ENCODE measurements at places on chromosomes 1 and 21. TPM values are rescaled to one million over a fixed set of nuclear protein-coding genes. Genes with fewer than 3 reads are reported as not detected.

- no peak overlapping the region for H3K27ac ChIP-seq
- no peak for DNase-seq
- no peak overlapping the region for H3K4me3 ChIP-seq
- H3K4me1 ChIP-seq, result no peaks in the 10 kb centered on the region
- no peaks in the 10 kb centered on the region for H3K36me3 ChIP-seq
Observed at GRCh38 chr1:51902456-51902855, 23.9 kb upstream of the NRDC start.

DNA sequence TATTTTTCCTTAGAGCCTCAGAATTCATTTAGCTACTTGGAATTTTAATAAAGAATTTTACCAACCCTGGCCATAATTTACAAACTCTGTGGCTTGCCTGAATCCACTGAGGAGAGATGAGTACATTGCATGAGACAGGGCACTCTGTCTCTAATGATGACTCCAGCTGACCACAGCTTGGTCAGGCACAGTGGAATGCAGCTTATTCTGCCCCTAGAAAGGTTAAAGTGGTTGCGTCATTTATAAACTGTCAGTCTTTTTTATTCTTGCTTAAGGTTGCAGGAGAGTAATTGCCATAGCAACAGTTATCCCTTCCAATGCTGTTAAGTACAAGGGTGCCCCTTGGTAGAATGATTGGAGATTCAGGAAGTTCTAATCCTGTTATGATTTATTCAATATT lies 28.3 kb downstream of the PDE4B start:
- no peaks in the 10 kb centered on the region for H3K27me3 ChIP-seq
- no peaks in the 10 kb centered on the region for H3K36me3 ChIP-seq
- H3K27ac ChIP-seq, result no peak overlapping the region
- no peaks in the 10 kb centered on the region for H3K4me1 ChIP-seq

FAM3B gene
- total RNA-seq, result 2.9 TPM

DNA sequence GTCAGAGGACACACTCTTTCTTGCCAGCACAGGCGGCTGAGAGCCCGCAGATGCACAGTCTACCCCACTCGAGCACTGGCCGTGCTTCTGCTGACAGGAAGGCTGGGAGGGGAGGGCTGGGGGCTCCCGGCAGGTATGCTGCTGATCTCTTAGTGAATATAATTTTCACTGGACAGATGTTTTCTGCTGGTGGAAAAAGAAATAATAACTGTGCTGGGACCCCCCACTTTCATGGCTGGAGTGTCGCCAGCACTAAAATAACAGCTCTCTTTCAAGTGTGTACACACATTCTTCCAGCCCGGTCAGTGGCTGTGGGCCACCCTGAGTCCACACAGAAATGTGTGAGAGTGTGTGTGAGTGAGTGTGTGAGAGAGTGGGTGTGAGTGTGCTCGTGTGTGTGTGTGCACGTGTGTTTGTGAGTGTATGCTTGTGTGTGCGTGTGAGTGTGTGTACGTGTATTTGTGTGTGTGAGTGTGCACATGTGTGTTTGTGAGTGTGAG lies 167.7 kb upstream of the USP24 start:
- no peak for DNase-seq
- H3K27ac ChIP-seq, result no peak overlapping the region
- no peak overlapping the region for H3K4me3 ChIP-seq

SHE gene
- total RNA-seq, result 23.8 TPM

DNA sequence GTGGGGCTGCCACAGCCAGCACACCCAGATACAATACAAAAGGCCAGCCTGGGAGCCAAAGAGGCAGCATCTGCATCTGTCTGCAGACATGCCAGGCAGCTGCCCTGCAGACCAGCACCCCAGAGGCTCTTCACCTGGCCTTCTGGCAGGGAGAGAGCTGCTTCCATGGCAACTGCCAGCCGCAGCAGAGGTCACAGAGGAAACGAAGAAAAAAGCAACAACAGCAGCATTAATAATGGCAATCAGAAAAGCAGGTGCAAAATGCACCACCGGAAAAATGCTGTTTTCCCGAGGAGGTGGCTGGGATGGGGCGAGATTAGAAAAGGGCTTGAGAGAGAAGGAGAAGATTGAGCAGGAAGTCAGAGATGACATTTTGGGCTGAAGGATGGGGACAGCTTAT lies 309.5 kb downstream of the PCP4 start:
- H3K27ac ChIP-seq, result no peak overlapping the region
- H3K4me1 ChIP-seq, result no peaks in the 10 kb centered on the region

DNA sequence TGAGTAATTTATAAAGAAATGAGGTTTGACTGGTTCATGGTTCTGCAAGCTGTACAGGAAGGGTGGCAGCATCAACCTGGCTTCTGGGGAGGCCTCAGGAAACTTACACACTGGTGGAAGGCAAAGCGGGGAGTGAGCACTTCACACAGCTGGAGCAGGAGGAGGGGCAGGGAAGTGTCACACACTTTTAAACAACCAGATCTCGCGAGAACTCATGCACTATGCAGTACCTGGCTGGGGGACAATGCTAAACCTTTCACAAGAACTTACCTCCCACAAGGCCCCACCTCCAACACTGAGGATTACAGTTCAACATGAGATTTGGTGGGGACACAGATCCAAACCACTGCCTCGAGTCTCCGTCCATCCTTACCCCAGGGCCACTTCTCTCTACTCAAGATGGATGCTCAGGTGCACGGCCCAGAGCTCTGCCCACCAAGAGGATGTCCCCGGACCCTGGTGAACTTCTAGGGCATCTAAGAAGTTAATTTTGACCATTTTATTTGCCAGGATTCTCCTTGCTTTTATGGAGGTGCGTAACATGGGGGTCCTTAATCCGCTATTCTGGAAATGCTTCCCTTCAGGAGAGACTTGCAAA lies 22.7 kb upstream of the ACTRT2 start:
- DNase-seq, result no peak
- no peaks in the 10 kb centered on the region for H3K36me3 ChIP-seq
- H3K4me1 ChIP-seq, result no peaks in the 10 kb centered on the region
- no peak overlapping the region for H3K4me3 ChIP-seq
- H3K27ac ChIP-seq, result no peak overlapping the region
